ENCODE measurements at places on chromosomes 3 and 15.

DNA sequence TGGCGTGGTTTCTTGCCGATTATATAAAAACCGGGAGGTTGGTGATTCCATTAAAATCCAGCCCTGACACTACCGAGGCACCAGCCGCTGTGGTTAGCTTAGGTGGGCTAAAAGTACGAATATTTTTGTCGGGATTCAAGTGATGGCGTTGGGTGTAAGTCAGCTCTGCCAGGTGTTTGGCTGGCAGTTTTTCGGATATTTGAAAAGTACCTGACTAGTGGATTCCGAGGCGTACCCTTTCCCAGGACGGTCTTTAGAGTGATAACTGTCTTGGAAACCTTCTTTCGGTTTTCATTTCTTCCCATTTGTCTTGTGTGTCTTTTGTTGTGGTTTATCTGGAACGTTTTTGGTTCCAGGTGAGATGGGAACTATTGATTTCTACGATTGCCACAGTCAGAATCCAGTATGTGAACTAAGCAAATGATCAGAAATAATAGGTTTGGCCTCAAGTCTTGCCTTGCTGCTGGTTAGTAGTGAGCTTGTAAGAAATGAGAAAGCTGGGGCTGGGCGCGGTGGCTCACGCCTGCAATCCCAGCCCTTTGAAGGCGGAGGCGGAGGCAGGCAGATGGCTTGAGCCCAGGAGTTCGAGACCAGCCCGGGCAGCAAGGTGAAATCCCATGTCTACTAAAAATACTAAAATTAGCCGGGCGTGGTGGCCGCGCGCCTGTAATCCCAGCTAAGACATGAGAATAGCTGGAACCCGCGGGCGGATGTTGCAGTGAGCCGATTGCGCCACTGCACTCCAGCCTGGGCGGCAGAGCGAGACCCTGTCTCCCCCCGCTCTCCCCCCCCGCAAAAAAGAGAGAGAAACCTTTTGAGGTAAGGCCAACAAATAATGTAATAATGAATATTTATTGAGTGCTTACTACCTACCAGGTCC, 1.4 kb downstream of the FYTTD1 start:
- DNase-seq: no peak

- no peak for DNase-seq
Measured at GRCh38 chr15:86284635-86285034, 205.0 kb downstream of the AGBL1 start.

- DNase-seq: no peak
Measured at GRCh38 chr3:186461141-186461540, 83.0 kb downstream of the CRYGS start.

- no peak for DNase-seq
Measured at GRCh38 chr3:166388321-166388720, 551.1 kb upstream of the BCHE start.

GRCh38 chr3:181330821-181331563, 341.5 kb upstream of the DNAJC19 start:
- DNase-seq: no peak

- DNase-seq: no peak
Measured at GRCh38 chr15:60555291-60555690, 76.3 kb upstream of the ICE2 start.

DNA sequence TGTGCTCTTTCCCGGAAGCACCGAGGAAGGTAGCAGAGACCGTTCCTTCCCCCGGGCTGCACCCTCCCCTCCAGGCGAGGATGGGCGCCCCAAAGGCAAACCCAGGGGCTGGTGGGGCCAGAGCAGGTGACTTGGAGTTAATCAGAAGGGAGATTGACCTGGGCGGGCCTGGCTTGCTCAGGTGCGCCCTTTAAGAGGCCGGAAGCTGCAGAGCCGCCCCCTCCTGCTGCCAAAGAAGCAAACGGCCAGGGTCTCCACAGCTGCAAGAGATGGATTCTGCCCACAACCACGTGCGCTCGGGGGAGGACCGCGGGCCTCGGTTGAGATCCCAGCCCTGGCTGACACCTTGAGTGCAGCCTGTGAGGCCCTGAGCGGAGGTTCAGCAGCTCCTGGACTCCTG, 218.2 kb upstream of the NAALADL2 start:
- no peak for DNase-seq

DNA sequence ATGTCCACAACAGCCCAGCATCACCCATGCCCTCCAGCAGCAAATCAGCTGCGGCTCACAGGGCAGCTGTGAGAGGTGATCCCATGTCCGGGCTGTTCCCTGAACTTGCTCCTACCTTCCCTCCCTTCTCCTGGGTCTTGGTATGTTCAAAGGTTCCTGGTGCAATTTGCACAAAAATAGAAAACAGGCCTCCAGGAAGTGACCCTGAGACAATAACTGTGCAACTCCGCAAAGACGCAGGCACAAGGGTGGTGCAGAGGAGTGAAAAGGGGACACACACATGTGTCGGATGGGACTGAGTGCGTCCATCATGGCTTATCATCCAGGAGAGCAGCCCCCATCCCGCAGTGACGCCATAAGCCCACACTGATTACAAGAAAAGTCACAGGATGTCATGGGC, 16.3 kb downstream of the PLXND1 start:
- no peak for DNase-seq

DNA sequence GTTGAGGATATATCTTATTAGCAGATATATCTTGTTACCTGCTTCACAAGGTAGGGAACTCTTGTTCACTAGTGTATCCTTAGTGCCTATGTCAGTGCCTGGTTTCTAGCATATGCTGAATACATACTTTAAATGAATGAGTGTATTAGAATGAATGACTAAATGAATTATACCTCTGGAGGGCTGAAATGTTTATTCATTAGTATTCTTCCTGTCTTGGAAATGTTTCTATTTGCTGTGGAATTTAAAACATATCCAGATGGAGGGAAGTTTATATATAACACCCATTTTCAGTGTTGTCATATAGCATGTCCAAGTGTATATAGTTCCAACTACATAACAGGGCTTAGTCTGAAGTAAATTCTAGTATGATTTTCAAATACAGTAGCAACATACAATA, 581.5 kb downstream of the TBL1XR1 start:
- DNase-seq: no peak

GRCh38 chr3:152718810-152719209, 116.1 kb upstream of the P2RY1 start:
- DNase-seq: no peak

- no peak for DNase-seq
Measured at GRCh38 chr15:25241241-25241801, 197.5 kb downstream of the UBE3A start.

- DNase-seq: no peak
Measured at GRCh38 chr3:137020315-137020714, 62.5 kb downstream of the IL20RB start.

GRCh38 chr3:57952208-57952631, 56.0 kb upstream of the FLNB start:
- no peak for DNase-seq

DNA sequence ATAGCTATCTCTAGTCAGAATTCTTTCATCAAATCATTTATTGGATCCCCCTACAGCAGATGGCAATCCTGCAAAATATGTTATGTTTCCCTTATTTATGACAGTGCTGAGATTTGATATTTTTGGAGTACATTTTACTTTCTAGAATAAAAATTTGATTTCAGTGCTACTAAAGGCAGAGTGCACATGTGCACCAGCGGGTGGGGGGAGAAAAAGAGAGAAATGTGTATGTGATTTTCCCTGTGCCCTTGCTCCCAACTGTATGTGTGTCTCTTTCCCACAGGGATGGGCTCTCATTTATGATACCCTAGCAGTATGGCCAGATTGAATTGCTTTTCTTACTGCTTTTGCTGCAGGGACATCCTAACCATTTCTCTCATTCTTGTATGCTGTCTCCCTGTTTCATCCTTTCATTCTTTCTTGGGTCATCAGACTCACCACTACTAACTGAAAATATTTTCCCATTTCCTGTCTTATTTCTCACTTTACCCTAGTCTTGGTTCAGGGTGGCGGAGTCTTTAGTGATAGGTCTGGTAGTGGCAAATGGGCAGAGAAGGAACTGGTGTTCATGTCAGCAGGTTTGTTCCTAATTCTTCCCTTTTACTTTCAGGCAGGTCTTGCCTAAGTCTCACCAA, 140.7 kb downstream of the TCF12 start:
- DNase-seq: no peak

Measured in stimulated activated CD8-positive, alpha-beta memory T cell treated with anti-CD3 and anti-CD28 coated beads, Interleukin-4, amount 100 ng/mL, for 1 hour (primary cell).